GM20000 (cell line): ENCODE measurements at places on chromosomes 1 and 21.

- no peak for DNase-seq
Observed at GRCh38 chr1:92051948-92052347, 22.2 kb downstream of the EPHX4 start.

GRCh38 chr1:31436596-31437432 lies 23.8 kb downstream of the SERINC2 start:
- no peak for DNase-seq

DNA sequence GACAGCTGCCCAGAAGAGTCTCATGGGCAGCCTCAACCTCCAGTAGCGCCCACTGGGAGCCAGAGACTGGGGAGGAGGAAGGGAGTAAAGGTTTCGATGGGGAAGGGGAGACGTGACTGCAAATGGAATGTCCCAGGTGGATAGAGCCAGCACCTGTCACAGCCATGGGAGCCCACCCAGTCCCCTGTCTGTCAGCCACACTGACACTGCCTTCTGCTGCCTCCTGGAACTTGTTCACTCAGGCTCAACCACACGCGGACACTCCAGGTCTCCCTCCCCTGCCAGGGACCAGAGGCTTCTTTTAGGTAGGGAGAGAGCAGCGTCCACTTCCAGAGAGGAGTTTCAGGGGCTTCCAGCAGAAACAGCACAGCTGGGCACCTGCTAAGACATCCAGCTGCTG lies 346.3 kb downstream of the NPHP4 start:
- DNase-seq, result no peak

- peak; percentile 30 for DNase-seq
Observed at GRCh38 chr21:29064850-29065481, 8.5 kb downstream of the CCT8 start.

- no peak for DNase-seq
Observed at GRCh38 chr1:8562222-8562621, 244.3 kb downstream of the SLC45A1 start.

- no peak for DNase-seq
Observed at GRCh38 chr1:68143633-68144032, 88.7 kb downstream of the WLS start.

- no peak for DNase-seq
Observed at GRCh38 chr1:14303011-14303410, 295.5 kb upstream of the KAZN start.

GRCh38 chr1:51518586-51519047 lies 449 bp downstream of the EPS15 start:
- peak; percentile 65 for DNase-seq

DNA sequence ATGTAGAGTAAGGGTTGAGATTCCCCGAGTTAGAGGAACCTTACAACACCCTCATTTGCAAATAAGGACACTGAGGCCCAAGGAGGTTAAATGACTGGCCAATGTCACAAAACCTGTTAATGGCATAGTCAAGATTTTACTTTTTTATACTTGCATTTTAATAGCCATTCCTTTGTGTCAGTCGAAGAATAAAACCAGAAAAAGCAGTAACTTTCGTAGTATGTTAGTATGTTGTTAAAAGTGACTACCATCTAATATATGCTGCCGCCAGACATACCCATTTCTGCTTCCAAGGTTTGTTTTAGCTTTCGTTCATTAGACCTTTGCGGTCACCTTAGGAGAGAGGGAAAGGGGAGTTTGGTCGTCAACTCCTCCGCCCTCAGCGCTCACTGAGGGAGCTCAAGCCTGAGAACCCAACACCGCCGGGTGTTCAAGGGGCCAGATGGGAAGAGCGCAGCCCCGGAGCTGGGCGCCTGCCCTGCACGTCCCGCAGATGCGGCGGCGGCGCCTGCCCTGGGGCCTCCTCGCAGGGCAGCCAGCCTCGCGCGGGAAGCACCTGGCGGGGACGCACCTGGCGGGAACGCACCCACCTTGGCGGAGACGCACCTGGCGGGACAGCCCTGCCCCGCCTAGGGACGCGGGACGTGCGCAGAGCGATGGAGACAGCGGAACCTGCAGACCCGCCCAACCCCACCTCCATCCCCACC lies 466 bp downstream of the VPS26C start:
- DNase-seq, result no peak

DNA sequence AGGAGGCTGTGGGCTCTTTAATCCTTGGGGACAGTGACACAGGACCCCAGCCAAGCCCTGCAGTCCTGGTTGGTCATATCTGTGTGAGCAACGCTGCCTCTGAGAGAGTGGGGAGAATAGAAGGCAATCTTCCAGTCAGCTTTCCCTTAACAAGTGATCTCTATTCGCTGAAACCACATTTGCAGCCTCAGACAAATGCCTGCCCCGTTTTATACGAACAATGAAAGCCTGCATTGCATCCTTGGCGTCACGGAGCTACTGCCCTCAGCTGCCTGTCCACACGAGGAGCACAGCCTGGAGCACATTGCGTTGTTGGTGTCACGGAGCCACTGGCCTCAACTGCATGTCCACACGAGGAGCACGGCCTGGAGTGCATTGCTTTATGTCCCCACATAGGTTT lies 150.2 kb upstream of the ARHGEF16 start:
- no peak for DNase-seq

DNA sequence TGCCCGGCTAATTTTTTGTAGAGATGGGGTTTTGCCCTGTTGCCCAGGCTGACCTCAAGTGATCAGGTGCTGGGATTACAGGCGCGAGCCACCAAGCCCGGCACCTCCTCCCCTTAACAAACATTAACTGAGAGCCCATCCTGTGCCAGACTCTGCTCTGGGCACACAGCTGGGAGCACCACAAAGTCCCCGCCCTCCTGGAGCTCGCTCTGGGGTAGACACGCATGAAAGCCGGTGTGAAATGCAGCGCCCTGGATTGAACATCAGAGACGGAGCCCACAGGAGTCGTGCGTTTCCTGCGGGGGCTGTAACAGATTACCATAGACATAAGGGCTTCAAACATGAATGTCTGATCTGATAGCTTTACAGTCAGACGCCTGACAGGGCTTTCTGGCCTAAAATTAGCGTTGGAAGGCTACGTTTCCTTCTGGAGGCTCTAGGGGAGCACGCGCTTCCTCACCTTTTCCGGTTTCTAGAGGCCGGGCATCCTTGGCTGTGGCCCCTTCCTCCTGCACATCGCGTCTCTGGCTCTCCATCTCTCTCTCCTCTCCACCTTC lies 14.3 kb downstream of the SLC27A3 start:
- no peak for DNase-seq

DNA sequence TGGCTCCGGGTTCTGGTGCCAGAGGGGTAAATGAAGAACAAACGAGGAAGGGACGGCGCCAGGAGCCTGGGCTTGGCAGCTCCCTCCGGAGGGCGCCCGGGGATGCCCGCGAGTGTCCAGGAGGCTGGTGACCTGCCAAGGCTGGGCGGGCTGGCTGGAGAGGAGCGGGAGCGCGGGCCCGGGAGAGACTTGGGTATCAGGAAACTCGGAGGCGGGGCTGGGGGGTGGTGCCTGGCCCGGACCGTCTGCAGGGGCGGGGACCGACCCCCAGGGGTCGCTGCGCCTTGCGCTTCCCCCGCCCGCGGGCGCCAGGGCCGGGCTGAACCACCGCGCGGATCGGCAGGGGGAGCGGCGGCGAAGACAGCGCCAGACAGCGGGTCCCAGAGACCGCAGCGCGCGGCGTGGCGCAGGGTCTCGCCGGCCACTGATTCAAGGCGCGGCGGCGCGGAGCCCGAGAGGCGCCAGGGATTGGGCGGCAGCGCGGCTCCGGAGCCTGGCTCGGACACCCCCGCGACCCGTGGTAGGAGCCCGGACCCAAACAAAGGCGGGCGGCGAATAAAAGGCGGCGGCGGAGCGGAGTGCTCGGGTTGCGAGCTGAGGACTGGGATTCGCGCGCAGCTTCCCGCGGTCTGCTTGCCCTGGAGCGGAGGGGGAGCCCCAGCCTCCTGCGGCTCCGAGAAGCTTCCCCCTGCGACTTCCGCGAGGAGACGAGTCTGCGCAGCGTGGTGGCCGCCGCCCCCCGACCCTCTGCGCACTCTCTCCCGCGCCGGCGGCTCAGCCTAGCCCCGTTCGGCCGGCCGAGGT lies at the start of gene DISP3:
TSS of gene DISP3 (plus strand) at position 585 of the 804 bp plus-strand sequence. CDS start 21,838 bp downstream, outside the sequence.
- peak; percentile 95 for DNase-seq

DNA sequence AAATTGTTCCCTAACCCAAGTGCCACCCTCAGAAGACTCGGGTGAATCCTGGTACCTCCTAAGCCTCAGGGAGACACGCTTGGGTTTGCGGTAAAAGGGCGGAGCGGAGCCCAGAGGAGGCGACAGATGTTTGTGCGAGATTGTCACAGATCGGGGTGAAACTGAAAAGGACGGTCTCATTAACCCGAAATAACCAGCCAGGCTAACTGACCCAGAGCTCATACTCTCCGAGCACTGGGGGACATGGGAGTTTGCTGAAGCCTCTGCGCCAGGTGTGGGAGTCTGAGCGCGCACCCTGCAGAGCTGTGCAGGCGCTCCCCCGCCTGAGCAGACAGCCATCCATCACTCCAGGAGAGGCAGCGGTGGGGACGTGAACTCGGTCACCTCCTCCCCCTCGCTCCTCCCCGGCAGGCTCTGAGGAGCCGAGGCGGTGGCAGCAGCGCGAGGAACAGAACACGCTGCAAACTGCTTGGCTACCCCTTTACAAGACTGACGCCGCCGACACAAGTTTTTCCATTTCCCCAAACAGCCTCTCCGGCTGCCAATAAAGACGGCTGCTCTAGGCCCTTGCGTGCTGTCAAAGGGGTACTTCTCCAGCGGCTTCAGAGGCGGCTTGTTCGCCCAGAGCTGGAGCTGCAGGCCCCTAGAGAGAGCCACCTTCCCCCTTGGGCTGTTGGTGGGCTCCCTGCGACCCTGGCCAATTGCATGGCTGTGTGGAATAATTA lies 43.5 kb downstream of the RRAGC start:
- peak; percentile 82 for DNase-seq

GRCh38 chr1:237232501-237232900 lies 190.5 kb downstream of the RYR2 start:
- DNase-seq, result no peak
